Glomerular endothelial cell (primary cell): ENCODE measurements at places on chromosomes 7 and 10. TPM values are rescaled to one million over a fixed set of nuclear protein-coding genes. Genes with fewer than 3 reads are reported as not detected.

ASIC3 gene
- 0.15 and 1.6 TPM in 2 replicates for total RNA-seq

ANKRD2 gene
- 0.24 TPM in 1 of 2 replicates, not detected in the other for total RNA-seq

C7orf33 gene
- not detected in 2 replicates for total RNA-seq

IFIT1 gene
- total RNA-seq = 3.3 and 20.8 TPM in 2 replicates

SAMD9 gene
- total RNA-seq = 8.4 and 16.5 TPM in 2 replicates

TRIM74 gene
- 0.76 TPM in 1 of 2 replicates, not detected in the other for total RNA-seq
